HuH-7 (cell line): ENCODE measurements at places on chromosomes 3 and 15.
A peak's percentile ranks its signal among the peaks of the same experiment; 100 is the strongest.

- no peak for DNase-seq
Observed at GRCh38 chr15:32675466-32675865, 34.0 kb downstream of the SCG5 start.

DNA sequence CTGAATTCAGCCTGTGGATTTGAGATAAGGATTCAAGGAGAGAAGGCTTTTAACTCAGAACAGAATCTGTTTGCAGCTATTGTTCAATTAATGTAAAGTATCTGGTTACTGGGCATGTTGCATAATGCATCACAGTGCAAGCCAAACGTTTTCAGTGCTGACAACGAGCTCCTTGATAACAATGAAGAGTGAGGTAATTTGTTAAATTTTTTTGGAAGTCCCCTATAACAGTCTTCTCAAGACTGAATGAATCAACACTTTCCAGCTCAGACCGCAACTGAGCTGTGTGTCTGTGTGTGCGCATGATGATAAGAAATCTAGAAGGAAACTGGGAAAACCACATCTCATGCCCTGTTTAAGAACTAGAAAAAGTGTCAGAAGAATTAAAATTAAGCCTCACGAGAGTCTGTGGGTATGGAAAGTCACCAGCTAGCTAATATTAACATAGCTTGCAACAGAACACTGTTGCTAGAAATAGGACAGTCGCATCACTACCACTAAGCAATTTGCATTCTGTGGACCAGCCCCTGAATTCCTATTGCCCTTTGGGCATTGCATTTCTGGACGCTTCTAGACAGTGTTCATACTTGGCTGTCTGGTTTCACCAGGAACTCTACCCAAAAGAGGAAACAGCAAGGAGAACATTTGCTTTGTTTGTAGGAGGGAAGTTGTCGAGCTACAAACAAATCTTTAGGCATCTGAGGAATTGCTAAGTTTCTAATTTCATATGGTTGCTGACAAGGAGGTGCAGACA is 43.7 kb upstream of the ATP2C1 start:
- DNase-seq, result no peak

- DNase-seq, result no peak
Observed at GRCh38 chr15:49236869-49237268, 66.8 kb downstream of the GALK2 start.

DNA sequence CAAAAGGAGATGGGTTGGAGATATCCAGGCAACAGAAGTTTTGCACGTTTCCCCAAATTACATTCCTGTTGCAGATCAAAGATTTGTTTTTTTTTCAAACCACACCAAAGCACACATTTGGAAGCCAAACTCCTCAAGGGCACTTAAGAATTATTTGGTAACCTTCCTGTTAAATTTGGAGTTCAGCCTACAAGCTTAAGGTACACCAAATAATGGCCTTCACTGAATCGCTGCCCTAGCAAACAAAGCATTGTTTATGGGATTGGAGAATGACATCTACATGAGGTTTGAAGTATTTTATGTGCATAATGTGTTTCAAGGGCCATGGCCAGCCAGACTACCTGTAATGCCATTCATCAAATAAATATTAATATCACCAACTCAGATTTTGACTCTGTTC is 357.9 kb downstream of the RORA start:
- DNase-seq, result no peak

DNA sequence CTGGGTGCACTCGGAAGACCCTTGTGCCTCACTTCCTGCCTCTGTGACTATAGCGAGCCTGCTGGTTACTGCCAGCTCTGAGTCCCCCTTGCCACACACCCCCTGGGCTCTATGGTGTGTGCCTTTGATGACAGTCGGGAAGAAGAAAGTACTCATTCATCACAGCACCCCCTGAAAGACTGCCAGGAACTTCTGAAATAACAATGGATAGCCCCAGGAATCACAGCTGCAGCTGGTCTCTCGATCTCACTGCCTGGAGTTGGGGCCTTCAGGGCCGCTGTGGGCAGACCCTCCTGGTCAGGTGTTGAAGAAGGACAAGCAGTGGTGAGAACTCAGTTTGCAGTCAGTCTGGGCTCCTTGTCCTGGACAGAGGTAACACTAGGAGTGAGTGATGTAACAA is 9.8 kb upstream of the RPP14 start:
- no peak for DNase-seq

DNA sequence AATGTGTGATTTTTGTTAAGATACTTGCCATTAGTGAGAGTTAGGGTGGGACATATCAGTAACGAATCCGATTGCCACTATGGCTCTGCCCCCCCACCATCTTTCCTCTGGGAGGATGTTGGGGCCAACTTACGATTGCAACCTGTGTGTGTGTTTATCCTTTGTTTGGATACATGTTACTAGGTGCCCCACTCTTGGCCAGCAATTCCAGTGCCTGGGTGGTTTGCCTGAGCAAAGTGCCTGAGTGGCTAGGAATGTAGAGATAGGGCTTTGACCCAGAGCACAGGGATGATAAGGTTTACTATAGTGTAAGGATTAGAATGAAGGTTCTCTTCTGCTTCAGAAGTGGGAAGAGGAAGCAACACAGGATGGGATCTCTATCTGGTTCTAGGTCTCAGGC is 231.8 kb downstream of the TP63 start:
- DNase-seq, result peak; percentile 15

DNA sequence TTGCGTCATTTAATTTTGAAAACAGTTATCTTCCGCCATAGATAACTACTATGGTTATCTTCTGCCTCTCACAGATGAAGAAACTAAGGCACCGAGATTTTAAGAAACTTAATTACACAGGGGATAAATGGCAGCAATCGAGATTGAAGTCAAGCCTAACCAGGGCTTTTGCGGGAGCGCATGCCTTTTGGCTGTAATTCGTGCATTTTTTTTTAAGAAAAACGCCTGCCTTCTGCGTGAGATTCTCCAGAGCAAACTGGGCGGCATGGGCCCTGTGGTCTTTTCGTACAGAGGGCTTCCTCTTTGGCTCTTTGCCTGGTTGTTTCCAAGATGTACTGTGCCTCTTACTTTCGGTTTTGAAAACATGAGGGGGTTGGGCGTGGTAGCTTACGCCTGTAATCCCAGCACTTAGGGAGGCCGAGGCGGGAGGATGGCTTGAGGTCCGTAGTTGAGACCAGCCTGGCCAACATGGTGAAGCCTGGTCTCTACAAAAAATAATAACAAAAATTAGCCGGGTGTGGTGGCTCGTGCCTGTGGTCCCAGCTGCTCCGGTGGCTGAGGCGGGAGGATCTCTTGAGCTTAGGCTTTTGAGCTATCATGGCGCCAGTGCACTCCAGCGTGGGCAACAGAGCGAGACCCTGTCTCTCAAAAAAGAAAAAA is 1.2 kb downstream of the B2M start:
- DNase-seq, result peak; percentile 26

GRCh38 chr3:76888856-76889255 is 151.0 kb upstream of the ROBO2 start:
- DNase-seq, result no peak

- no peak for DNase-seq
Observed at GRCh38 chr3:190053919-190054672, 66.6 kb downstream of the P3H2 start.

DNA sequence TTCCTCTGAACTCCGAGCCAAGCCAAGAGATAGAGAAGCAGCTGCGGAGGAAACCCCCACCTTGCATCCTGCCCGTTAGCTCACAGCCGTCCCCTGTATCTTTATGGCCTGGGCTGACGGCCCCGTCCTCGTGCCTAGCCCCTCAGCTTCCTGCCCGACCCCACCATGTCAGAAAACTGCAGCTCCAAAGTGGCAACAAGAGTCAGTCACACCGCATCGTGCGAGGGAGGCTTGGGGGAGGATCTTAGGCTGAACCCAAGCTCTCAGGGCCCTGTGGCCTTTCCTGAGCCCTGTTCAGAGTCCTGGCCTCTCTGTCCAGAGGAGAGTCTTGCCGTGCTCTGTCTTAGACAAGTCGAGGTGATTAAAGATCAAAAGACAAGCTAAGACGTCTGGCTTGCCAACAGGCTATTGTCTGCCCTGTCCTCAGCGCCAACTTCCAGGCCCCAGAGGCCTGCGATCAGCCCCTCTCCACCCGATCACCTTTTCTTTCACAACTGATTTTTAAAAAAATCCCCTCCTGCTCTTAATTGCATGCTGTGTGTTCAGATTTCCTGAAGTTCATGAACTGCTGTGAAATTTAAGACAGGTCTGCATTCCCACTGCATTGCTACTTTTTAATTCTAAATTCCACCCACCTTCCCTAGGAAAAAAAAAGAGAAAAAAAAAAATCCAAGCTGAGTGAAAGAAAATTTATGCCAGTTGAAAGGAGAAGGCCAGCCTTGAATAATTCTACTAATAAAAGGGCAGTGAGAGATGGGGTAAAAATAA is 89.7 kb upstream of the WNT5A start:
- no peak for DNase-seq

DNA sequence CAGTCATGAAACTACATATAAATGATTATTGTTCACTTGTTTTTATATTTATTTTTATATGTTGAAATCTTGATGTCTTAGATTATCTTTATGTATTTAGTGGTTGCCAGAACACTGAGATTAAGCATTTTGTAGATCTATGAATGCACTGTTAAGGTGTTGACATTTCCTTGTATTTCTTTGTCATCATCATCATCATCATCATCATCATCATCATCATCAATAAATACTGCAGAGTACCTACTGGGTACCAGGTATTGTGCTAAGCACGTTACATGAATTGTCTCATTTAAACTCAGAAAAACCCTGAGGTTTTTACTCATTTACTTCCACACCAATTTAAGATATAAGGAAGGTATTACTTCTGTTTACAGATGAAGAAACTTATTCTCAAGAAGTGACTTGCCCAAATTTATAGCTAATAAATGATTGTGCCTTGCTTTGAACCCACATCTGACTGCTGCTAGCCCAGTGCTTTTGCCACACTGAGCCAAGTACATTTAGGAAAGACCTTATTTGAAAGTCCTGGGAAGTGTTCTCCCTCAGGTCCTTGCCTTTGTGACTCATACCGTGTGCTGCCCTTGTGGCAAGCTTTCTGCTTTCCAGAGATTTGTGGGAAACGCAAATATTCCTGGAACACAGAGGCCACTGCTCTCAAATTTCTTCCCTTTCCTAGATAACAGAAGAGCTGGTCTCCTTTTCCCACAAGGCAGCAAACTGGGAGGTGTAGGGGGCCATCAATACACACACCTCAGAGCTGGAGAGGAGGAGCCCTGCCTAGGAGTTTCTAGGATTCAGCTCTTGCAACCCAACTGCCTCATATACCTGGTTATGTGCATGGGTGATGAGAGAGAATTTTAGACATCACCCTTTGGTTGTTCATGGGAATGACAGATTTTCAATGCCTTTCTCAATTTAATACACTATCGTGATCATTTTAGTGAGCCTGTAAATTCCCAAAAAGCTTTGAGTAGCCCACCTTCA is 115.4 kb upstream of the C15orf61 start:
- no peak for DNase-seq

DNA sequence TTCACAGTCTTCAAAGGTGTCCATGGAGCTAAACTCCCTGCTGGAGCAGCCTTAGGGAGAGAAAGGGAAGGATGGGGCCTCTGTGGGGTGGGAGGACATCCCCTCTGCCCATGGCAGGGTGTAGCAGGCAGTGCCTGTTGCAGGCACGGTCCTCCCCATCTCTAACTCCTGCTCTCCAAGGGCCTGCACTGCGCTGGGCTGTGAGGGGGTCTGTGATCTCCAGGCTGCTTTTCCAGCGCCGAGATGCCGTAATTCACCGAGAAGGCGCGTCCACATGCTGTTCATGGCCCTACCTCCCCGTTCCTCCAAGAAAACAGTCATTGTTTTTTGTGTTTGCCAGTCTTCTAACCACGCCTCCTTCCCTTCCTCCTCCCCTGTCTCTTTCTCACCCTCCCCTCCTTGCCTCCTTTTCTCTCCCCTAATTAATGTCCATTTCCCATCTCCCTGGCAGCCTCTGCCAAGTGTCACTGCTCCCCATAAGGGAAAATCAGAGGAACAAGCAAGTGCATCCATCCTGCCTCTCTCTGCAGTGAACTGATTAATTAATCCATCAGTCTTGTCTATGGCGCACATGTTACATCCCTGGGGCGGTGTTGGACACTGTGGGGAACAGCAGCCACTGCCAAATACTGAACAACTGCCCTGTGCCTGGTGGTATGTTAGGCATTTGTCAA is 17.7 kb upstream of the LAMP3 start:
- DNase-seq, result no peak

DNA sequence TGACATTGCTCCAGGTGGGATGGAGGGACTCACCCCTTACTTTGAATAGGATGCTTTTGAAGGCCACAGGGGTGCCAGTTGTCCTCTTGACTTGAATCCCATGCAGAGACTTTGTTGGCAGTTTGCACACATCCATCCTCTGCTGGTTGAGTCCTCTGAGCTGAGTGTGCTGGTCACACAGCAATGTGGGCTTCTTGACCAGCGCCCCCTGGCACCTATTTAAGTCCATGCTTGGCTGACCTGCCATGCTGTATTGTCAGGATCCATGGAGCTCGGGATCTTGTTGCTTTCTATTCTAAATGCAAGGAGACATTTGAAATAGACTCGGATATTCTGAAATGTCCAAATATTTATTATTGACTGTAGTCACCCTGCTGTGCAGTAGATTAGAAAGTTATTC is 19.8 kb downstream of the RAB7A start:
- DNase-seq, result no peak

DNA sequence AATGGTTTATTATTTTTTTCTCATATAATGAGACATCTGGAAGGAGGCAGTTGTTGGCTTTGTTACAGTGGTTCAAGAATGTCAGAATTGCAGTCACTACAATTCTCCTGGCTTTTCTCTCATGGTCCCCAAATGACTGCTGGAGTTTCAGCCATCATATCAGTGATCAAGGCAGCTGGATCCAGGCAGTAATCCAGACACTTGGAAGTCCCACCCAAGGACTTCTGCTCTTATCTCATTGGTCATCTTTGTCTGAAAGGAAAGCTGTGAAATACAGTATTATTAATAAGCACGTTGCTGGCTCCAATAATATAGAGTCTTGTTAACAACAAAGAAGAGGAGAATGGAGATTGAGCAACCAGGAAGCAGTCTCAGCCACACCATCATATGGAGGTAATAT is 22.9 kb upstream of the MED12L start:
- DNase-seq, result no peak

DNA sequence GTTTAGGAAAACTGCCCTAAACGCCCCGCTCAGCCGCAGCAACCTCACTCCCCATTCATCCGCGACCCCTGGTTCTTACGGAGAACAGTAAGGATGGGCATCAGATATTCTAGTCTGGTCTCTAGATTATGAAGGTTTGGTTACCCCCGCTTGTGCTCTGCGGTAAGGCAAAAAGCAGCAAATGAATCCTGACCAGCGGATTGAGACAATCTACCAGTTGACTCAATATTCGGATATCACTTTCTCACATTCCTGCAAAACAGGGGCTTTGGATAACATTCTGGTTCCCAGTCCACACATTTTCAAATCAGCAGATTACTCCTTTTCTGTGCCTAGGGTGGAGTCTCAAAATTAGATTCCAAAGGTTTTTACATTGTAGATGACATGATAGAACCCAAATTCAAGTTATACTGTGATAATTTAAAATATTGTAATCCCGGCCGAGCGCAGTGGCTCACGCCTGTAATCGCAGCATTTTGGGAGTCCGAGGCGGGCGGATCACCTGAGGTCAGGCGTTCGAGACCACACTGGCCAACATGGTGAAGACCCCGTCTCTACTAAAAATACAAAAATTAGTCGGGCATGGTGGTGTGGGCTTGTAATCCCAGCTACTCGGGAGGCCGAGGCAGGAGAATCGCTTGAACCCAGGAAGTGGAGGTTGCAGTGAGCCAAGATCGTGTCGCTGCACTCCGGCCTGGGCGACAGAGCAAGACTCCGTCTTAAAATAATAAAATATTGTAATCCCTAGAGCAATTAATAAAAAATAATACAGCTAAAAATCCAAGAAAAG is 1.1 kb upstream of the CYFIP1 start:
- peak; percentile 48 for DNase-seq
